ENCODE measurements at places on chromosomes 2 and 18.

- no peak for DNase-seq
These were observed 118.8 kb upstream of the CDH19 start for GRCh38 chr18:66722671-66723070.

DNA sequence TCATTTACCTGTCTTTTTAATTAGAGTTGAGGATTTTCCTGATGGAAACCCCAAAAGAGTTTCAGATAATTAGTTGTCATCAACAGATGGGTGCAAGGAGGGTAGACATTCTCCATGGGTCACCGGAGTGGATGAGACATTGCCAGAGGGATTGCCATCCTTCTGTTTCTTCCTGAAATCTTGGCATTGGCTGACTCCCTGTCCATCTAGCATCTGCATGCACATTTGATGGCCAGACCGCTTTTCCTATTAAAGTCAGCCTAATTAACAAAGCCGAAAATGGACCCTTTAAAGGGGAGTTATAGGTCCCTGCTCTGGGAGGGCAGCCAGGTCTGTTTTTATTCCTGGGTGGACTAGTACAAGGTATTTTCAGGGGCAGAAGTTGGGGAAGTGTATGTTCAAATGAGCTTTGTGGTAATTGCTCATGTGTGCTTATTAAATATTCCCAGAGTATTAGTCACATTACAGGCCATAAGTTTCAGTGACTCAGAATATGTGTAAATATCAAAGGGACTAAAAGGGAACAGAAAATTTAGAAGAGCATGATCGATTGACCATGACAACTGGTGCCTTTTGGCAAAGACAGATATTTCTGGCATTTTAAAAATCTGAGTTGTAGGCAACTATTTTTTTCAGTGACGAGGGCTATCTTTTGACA is 209.8 kb downstream of the PHLPP1 start:
- no peak for DNase-seq

- DNase-seq, result no peak
These were observed 976.8 kb upstream of the CRIM1 start for GRCh38 chr2:35378791-35379190.

DNA sequence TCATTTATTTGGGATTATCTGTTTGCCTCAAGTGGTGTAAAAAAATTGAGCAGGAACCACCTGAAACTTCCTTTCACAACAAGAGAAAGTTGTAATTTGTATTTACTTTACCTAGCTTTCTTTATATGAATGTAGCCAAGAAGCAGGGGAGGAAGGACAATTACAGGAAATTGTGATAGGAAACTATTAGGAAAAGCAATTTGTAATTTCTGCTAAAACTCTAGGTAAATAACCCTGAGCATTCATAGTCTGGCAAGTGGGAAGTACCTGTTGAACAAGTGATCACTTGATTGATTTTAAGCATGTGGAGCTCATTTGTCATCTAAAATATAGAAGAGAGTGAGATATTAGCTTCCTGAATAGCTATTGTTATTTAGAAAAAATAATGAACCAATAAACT is 5.0 kb downstream of the TFPI start:
- no peak for DNase-seq

DNA sequence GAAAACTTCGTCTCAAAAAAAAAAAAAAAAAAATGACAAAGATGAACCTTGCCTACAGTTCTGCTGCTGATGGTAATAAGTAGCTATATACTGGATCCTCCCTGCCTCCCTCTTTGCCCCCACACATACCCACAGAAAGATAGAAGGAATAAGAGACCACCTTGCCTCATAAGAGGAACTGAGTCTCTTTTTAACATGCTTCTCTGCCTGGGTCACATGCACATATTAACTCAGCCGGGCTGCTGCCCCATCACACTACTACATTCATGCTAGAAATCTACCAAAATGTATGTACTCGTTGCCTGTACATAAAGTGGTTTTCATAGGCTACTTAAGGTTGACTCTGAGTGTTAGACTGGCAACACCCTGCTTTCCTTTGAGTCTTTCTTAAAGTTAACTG is 78.9 kb upstream of the B3GNT2 start:
- DNase-seq, result no peak

DNA sequence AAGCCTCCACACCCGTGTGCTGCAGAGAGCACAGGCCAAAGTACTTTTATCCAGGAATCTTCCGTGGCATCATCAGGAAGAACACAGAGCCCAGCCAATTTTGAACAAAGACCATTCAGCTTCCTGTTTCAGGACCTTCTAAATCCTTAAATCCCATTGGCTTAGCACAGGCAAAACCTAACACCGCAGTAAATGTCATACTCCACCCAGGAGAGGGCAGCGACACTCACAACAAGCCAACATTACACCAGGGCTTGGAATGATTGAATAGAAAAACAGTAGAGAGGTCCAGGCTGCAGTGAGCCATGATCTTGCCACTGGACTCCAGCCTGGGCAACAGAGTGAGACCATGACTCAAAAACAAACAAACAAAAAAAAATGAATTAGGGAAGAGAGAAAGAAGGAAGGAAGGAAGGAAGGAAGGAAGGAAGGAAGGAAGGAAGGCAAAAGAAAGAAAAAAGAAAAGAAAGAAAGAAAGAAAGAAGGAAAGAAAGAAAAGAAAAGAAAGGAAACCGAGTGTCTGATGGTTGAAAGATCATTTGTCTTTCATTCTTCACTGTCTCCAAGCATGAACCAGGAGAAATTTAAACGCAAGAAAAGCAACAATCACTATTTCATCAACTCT is 144.6 kb upstream of the SATB2 start:
- DNase-seq, result no peak

DNA sequence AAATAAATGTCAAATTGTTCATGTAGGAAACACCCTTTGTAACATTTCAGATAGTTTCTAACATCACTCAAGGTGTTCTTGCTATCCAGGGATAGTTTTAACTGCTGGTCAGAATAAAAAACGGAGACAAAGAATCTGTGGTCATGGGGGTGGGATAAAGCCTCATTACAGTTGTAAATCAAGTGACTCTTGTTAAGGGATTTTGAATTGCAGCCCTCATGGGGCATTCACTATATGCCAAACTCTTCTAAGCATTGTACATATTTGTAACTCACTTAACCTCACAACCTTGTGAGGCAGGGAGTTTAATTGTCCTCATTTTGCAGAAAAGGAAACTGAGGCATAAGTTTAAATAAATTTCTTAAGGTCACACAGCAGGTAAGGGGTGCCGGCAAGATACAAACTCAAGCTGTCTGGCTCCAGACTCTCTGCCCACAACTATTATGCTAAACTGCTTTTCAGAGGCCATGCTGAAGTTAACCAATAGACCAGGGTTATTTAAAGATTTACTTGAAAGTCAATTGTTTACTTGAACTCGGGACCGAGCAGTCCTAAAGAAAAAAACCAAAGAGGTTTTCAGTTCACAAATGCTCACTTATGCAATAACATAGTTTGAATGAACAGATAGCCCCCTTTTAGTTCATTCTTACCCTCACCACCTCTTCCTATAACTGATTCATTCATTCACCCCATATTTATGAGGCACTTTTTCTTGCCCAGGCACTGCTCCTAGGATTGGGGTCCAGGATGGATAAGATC is 121.6 kb upstream of the FZD5 start:
- DNase-seq, result no peak

Data from stimulated activated CD4-positive, alpha-beta T cell treated with anti-CD3 and anti-CD28 coated beads, Interleukin-12 subunit alpha, Interleukin-12 subunit beta, amount 100 ng/mL, for 24 hours (primary cell).